Urinary bladder (tissue), 4 donors: ENCODE measurements at places on chromosomes 3 and 15. TPM values are rescaled to one million over a fixed set of nuclear protein-coding genes. Genes with fewer than 3 reads are reported as not detected.
A peak's percentile ranks its signal among the peaks of the same experiment; 100 is the strongest.

MYO5C gene
- polyA plus RNA-seq, result 4.0 TPM

MESP1 gene
- polyA plus RNA-seq, result 0.91 TPM

ACKR2 gene
- polyA plus RNA-seq, result 5.7 TPM

CCR8 gene
- not detected for polyA plus RNA-seq

SPINK8 gene
- not detected for polyA plus RNA-seq

ADGRG7 gene
- not detected for polyA plus RNA-seq

SUSD5 gene
- polyA plus RNA-seq, result 2.2 TPM

PAK6 gene
- 2.0 TPM for polyA plus RNA-seq

PIERCE2 gene
- polyA plus RNA-seq, result 2.4 TPM

SPATA12 gene
- polyA plus RNA-seq, result 0.09 TPM

NANOGP8 gene
- polyA plus RNA-seq, result not detected

TGM4 gene
- polyA plus RNA-seq, result not detected

TMEM266 gene
- polyA plus RNA-seq, result 0.11 TPM

PLA2G4E gene
- polyA plus RNA-seq, result 0.03 TPM

GPR27 gene
- polyA plus RNA-seq, result 3.3 TPM

RAB6B gene
- polyA plus RNA-seq, result 2.5 TPM

GASK1A gene
- 10.5 TPM for polyA plus RNA-seq

PLSCR5 gene
- not detected for polyA plus RNA-seq

IMPG2 gene
- polyA plus RNA-seq, result 0.16 TPM

DNA sequence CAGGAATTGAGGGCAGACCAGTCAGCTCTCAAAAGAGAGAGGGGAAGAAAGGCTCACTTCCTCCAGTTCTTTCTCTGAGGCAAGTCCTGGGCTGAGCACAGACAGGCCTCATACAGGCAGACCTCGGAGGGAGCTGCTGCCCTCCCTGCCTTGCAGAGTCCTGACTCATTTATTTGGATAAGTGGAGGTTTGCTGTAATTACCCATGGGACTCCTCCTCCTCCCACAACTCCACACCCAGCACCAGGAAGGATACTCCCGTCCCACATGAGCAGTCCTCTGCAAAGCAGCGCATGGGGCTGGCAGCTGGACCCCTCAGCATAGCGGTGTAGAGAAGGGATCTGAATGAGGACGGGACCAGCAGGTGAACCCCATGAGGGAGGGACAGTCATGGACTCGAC lies 13.4 kb upstream of the SCN10A start:
- DNase-seq, result no peak

DNA sequence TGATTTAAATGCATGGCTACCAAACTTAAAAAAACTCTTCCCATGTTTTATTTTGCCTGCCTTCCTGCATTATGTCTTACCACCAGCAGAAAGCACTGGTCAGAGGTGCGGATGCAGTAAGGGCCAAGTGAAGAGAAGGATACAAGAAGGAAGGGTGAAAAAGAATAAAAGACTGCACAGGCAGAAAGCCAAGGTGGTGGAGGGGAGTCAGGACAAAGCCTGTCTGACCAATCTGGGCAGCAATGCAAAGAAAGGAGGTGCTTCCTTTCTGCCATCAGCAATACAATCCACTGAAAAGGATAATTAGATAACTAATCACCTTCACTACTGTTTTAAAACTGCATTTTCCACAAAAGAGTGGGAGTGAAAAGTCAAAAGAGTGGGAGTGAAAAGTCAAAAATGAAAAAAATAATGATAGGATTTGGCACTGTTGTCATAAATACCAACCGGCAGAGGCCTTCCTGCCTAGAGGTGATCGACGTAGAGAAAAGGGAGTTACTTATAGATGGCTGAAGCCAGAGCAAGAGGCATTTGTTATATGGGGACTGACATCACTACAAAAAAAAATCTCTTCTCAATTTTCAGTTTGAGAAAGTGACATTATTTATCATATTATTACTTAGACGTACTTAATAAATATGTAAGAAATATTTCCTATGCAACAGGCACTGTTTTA lies 385.3 kb downstream of the TBC1D5 start:
- DNase-seq, result no peak

GRCh38 chr15:52114261-52115055 lies 1.9 kb upstream of the BCL2L10 start:
- DNase-seq, result no peak

DNA sequence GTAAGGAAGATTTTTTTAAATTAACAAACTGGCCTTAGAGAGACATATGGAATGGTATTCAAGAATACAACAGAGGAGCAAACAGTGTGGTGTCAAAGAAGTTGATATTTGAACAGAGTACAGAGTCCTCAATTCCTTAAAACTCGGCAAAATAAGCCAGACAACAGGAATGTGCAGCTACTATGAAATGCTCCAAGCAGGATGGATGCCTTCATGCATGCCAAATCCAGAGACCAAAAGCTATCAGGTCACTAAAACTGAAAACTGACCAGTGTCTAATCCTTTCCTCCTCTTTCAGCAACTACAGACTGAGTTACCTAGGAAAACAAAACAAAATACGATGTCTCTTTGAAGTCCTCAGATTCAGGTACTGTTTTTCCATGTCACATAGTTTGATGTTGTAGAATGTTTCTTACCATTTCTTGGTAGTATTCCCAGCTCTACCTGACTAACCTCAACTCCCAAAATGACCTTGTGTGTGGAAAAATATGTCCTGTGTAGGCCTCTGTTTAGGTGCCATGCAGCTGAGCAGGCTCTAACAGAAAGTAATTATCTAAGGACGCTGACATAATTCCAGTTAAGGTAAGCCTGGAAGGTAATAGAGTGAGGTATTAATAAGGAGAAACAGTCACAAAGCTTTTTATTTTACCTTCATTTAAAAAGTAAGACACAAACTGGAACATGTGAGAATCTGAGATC lies 46.9 kb downstream of the TBL1XR1 start:
- DNase-seq, result no peak

- no peak for DNase-seq
Observed at GRCh38 chr15:80426316-80426715, 22.1 kb downstream of the ARNT2 start.

DNA sequence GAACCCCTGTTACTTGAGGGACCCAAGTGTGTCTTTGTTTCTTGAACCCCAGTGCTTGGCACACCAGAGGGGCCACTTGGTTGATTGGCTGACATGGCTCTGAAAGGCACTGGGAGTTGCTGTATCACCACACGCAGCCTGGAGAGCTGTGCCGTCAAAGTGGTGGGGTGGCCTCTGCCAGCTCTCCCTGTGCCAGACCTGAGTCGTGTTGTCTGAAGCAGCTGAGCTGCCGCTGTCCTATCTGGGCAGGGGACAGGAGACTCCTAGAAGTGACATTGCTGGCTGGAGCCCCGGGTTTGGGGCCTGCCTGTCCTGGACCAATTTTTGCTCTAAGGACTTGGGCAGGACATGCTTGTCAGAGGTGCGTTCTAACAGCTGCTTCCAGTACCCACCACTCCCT lies 5.5 kb upstream of the SNX22 start:
- DNase-seq, result no peak

- no peak for DNase-seq
Observed at GRCh38 chr3:193797566-193797965, 204.6 kb downstream of the OPA1 start.

GRCh38 chr3:104526901-104527401 lies 839.8 kb upstream of the ALCAM start:
- DNase-seq, result no peak

DNA sequence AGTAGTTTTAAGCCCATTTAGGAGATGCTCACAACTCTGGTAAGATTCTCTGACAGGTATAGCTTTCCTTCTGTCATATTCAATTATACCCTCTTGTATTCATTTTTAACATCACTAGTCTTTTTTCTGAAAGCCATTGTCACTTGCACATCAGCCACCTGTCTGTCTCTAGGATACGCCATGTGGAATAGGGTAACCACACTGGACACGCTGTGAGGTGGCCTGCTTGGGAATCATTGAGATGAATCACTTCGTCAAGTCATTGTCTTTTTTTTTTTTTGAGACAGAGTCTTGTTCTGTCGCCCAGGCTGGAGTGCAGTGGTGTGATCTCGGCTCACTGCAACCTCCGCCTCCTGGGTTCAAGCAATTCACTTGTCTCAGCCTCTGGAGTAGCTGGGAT lies 7.4 kb downstream of the TM6SF1 start:
- no peak for DNase-seq

DNA sequence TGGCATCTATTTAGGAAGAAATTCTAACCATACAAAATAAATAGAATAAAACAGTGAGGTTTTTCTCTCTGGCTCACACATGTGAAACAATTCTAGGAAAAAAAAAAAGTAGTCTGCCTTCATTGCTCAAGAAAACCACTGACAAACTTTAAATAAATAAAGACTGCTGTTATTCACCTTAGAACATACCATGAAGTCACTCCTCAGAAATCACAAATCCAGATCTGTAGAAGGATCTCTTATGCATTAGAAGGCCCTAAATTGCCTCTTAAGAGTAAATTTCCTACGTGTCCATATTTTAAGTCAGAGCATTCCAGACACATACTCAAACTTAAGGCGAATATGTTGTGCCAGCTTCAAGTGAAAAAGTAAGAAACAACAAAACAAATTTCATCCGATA lies 217.3 kb downstream of the ZIC4 start:
- DNase-seq, result no peak

DNA sequence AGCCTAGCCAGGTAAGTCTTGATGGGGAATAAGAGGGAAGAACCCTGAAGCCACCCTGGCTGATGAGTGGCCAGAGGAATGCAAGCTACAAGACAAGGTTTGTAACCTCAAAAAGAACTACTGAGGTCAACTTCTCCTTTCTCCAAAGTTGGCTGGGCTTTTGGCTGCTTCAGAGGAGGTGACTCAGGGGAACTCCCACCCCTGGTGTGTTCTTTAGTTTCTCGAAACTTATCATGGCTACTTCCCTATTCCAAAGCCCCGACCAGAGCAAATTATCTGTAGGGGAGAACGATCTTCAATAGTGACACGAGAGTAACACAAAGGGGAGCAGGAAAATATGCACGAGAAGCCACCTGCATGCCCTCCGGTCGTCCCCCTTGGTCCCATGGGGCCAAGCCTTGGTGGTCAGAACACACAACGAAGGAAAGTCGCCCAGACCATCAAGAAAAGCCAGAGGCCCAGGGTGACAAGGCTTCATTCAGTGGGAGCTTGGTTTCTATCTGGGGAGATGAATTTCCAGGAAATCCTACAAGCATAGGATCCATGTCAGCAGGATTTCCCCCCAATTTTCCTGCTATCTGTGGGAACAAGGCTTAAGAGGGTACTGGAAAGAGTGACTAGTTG lies 6.5 kb upstream of the BCL2A1 start:
- no peak for DNase-seq

DNA sequence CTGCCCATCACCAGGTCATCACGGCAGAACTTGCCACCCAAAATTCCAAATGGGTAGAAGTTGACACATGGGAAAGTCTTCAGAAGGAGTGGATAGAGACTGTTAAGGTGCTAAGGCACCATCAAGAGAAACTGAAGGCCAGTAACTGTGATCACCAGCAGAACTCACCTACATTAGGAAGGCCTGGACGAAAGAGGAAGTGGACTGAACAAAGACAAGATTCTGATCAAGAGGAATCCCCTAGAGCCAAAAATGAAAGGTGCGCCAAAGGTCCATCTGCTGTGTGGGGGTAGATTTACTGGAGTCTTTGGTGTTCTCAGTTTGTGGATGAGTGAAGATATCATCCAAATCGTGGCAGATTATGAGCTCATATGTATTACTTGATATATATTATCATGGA lies 46.3 kb upstream of the P3H2 start:
- DNase-seq, result no peak

DNA sequence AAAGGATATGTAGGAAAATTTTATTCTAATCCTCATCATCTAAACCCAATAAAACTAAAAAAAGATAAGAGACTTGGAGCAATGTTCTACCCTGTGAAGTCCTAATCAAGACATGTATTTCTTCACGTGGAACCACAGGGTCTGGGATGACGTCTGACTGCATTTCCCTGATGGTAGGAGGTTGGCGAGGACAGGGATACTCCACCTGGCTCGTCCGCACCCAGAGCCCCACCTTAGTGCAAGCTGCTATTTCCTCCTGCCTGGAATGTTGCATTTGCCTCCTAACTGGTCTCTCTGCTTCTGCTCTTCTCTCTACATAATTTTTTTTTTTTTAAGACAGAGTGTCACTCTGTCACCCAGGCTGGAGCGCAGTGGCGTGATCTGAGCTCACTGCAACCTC lies 57.7 kb upstream of the RASGRP1 start:
- no peak for DNase-seq

GRCh38 chr3:48599077-48599501 lies 4.0 kb upstream of the COL7A1 start:
- peak; percentile 65 for DNase-seq

DNA sequence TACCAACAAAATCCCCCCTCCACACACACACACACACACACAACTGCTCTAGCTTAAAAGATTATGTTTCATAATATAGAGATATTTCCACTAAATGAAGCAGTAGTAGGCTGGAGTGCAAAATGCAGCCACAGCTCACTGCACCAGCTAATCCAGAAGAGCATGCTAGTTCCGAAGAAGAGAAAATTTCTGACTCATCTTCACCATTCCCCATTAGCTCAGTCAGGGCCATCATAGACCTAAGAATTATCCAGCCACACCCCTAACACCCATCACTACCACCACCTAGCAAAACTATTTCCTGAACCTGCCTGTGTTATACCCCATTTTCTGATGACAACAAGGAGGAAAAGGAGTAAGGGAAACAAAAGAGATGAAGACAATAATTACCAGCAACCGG lies 67.1 kb upstream of the UBE2E2 start:
- no peak for DNase-seq

DNA sequence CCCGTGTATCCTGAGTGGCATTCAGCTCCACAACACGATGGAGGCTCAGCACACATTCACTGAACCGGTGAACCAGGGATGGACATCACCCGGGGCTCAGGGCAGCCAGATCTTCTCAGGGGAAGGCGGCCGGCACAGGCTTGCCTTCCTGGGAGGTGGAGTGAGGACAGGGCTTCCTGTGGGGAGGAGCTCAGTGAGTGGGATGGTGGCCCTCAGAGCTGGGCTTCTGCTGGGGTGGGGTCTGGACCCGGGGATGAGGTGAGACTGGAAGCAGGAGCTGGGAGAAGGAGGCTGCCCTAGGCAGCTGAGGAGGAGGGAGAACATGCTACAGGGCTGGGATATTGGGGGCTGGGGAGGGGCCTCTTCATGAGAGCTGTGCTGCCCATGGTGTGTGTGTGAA lies 58.5 kb upstream of the PRR23E start:
- DNase-seq, result no peak

DNA sequence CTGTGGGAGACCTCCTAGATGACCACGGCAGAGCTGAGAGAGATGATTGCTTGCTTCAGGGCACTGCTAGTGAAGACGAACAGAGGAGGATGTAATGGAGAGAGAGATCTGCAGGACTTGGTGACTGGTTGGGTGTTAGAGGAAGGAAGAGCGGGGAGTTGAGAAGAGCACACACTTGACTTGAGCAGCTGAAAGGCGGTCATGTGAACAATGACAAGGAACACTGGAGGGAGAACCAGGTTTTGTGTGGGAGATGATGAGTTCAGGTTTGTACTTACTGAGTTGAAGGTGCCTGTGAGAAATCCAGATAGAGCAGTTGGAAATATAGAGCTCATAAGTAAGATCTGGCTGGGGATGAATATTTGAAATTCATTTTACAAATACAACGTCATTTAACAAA lies 40.3 kb downstream of the CDAN1 start:
- no peak for DNase-seq

- DNase-seq, result no peak
Observed at GRCh38 chr3:24454856-24455255, 39.8 kb downstream of the THRB start.

- no peak for DNase-seq
Observed at GRCh38 chr3:196670339-196670738, 30.8 kb downstream of the NRROS start.

- DNase-seq, result no peak
Observed at GRCh38 chr3:112115806-112116383, 17.2 kb downstream of the GCSAM start.
